ENCODE measurements at places on chromosomes 6 and 20.

GRCh38 chr6:147820520-147820919, 312.0 kb downstream of the SAMD5 start:
- DNase-seq, result no peak

DNA sequence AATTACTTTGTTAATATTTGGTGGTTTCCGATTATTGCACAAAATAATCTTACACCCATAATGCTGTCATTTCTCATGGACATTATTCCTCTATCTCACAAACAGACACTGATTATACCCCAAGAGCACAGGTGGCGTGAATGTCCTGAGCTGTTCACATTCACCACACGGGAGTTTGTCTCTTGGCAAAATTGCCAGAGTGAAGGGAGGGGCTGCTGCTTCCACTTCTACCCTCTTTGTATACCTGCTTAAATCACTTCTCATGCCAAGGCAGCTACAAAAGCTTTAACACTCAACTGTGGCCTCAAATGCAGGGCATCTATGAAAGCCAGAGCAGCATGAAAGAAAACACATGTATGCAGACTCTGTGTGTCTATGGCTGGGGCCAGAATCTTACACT, 41.9 kb upstream of the SLA2 start:
- DNase-seq, result no peak

- no peak for DNase-seq
Measured at GRCh38 chr20:50704971-50705370, 13.6 kb upstream of the RIPOR3 start.

GRCh38 chr6:117449549-117450439, 24.1 kb upstream of the ROS1 start:
- peak; percentile 84 for DNase-seq

GRCh38 chr6:74208239-74208638, 512.2 kb downstream of the CD109 start:
- DNase-seq, result no peak

- DNase-seq, result no peak
Measured at GRCh38 chr6:146860583-146860982, 261.8 kb downstream of the ADGB start.

- no peak for DNase-seq
Measured at GRCh38 chr6:116388924-116389323, 18.2 kb downstream of the DSE start.

DNA sequence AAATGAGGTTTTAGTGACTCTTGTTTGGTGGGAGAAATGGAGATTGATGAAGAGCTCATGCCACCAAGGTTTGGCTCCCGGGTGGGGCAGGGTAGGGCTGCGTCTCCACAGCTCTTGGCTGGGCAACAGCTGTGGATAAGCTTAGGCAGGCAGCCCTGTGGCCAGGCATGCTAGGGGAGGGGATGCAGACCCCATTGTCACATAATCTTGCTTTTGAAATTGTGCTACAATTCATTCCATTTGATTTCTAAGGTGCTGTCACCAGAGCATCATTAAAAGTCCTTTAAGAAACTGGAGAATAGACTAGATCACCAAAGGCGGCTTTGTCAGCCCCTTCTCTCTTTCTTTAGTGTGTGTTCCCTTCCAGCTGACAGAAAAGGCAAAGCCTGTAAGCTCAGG, 574.2 kb upstream of the JAG1 start:
- no peak for DNase-seq

DNA sequence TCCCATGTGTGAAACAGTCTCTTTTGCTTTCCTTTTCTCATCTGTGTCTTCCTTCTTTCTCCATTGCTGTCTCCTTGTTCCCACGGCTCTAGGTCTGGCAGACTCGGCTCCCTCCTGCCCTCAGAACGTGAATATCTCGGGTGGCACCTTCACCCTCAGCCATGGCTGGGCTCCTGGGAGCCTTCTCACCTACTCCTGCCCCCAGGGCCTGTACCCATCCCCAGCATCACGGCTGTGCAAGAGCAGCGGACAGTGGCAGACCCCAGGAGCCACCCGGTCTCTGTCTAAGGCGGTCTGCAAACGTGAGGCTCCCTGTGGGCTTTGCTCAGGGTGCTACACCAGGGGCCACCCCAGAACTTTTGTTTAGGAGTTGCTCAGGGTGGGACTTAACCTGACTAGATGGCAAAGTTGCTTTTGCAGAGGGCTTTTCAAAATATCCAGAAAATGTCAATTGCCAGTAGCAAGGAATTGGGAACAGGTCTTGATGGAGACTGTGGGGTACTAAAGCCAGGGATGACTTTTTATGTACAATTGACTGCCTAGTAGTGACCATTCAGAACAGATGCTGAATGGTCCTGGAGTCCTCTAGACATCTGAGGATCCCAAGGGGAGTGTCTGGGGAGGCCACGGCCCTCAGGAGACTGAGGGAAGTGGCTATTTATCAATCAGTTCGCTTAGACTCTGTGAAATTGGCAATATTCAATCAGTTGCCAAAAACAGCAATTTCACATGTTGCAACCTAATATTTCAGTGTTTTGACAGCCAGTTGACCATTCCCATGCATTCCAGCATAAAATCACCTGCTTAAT, 550 bp downstream of the C2 start:
- DNase-seq, result no peak

- no peak for DNase-seq
Measured at GRCh38 chr6:137341681-137342195, 122.6 kb upstream of the IFNGR1 start.

GRCh38 chr20:31974951-31975487, 7.1 kb downstream of the XKR7 start:
- no peak for DNase-seq

GRCh38 chr20:38201356-38201755, 36.3 kb upstream of the TGM2 start:
- DNase-seq, result no peak

DNA sequence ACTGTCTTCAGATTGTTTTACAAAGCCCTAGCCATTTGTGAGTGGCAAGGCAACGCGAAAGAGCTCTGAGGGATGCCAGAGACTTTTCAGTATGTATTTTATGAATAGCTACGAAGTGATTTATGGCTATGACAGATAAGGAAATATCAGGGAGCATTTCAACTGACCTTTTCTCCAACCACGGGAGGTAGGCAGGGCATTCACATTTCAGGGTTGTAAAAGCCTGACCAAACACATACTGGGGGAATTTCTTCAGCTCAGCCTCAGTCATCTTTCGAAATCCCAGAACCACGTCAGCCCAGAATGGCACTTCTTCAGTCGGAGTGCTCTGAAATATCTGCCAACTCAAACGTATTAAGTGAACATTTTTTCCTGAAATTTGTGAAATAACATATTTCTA, 10.8 kb downstream of the DDO start:
- DNase-seq, result no peak

DNA sequence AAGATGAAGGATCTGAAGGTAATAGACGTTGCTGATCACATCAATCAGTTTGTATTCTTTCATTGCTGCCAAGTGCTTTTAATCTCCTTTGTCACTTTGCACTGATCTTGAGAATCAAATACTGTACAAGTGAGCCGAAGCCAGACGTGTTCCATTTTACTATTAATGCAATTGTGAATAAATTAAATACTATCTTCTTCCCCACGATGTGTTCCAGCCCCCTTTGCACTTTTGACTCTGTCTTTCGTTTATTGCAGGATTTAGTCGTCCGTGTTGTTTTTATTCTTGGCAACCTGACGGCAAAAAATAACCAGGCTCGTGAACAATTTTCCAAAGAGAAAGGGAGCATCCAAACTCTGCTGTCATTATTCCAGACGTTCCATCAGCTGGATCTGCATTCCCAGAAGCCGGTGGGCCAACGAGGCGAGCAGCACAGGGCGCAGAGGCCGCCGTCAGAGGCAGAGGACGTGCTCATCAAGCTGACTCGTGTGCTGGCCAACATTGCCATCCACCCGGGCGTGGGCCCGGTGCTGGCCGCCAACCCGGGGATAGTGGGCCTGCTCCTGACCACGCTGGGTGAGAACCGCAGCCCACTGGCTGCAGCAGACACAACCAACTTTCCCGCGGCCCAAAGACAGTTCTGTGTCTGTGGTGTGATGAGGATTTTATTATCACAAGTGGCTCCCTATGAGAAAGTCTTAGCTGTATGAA, 104.7 kb downstream of the ARMC2 start:
- no peak for DNase-seq

DNA sequence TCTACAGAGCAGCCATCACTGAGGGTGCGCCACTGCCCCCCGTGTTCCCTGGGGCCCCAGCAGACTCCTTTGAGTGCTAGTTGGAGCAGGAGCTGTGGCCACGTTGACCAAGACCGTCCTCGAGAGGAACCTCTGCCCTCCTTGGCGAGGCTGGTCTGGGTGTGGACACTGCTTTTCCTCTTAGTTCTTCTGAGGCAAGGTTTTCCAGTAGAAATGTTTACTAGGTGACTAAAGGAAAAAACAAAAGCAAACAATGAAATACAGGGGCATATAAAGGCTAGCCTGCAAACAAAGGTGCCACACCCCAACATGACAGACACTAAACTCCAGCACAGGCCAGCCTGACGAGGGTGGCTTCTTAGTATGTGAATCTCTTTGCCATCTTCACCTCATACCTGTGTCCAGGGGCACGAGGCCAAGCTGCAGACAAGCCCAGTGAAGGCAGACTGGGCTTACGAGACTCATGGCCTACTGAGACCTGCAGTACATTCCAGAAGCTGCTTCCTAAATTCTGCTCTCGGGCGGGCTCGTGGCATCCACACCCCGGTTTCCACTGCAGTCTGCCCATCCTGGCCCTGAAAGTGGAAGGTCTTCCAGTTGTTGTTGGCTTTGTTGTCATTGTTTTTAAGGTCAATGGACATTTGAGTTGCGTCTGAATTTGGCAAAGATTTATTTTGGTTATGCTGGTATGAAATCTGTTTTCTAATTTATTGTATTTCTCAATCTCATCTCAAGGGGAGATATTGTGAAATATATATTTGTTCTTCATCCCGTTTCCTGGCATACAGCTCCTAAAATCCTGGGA, 39.2 kb downstream of the FAM50B start:
- DNase-seq, result peak; percentile 53

DNA sequence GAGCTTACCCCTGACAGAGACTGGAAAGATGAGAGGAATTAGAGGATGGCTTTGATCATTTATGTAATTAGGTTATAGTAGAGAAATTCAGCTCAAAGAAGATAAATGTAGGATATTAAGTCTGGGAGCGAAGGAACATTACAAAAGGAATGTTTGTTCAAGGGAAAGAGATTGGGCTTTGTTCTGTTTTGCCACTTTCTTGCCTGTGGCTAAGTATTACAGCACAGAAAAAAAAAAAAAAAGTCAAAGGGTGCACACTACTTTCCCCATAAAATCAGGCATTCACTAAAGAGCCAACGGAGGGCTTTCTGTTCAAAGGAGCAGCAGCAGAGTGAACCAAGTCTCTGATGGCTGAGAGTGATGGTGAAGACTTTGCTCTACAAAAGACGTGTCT, 5.0 kb upstream of the HDDC2 start:
- DNase-seq, result no peak

GRCh38 chr6:155974811-155975323, 519.2 kb upstream of the NOX3 start:
- DNase-seq, result no peak

GRCh38 chr6:169184419-169184818, 69.2 kb downstream of the THBS2 start:
- no peak for DNase-seq

DNA sequence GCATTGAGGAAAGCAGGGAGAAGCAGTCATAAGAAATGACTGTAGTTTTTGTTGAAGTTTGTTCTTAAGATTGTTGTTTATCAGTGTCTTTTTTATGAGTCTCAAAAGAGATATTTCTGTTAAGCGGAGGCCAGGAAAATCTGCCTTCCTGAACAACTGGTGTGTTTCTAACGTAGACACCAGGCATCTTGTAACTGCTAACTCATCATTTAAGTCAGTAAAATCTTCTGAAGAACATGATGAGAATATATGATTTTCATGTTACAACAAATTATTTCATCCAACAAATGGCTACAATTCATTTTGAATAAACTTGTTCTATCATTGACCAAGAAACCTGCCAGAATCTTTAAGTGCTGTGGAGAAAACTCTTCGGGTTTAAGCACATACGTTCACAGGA, 84.0 kb downstream of the RPS12 start:
- no peak for DNase-seq

DNA sequence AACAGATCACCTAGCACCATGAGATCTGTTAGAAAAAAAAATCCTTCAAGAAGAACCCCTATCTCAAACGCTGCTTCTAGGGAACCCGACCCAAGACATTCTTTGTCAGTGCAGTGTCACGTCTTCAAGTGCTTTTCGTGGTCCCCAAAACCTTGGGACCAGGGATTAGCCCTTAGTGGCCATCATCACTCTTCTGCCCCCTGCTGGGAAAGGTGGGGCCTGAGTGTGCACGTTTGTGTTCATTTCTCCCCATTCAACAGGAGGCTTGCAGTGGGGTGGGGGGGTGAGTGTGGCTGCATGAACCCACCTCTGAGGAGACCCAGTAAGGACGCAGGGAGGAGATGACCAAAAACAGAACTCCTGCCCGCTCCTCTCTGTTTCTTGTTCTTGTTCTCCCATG, 218.2 kb upstream of the RNF24 start:
- no peak for DNase-seq

DNA sequence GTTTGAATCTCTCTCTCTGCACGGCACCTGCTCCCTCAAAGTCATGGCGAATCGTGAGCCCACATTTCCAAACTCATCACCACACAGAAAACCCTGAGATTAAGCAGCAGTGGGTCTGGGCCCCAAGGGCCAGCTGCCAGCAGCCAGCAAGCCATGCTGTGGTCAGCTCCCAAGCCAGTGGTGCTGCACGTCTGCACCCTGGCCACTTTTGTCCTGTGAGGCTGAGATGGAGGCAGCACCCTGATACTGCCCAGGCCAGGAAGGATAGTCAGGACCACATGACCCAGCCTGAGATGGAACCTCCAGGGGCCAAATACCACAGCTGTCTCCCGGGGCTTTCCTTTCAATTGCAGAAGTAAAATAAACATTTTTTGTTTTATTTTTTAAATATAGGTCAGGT, 93.9 kb downstream of the PRND start:
- DNase-seq, result no peak

- DNase-seq, result no peak
Measured at GRCh38 chr20:24693466-24694156, 224.2 kb downstream of the SYNDIG1 start.

GRCh38 chr6:28355743-28356665, 6.3 kb downstream of the ZKSCAN3 start:
- peak; percentile 40 for DNase-seq

GRCh38 chr6:35451354-35452182, 570 bp upstream of the FANCE start:
- DNase-seq, result no peak

DNA sequence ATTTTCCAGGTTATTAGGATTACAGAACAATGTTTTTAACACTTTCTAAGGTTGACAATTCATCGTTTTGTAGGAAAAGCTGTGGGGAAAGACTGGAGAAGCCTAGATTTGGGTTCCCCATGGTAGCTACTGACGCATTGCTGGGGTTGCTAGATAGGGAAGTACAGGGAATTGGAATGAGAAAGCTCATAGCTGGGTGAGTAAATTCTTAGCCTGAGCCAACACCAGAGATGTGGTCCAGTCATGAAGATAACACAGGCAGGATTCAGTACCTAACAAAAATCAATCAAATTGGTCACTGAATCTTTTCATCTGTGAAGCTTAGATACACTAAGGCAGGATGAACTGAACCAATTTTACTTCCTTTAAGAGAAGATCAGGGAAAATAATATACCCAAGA, 35.7 kb downstream of the RIN2 start:
- DNase-seq, result no peak

- DNase-seq, result no peak
Measured at GRCh38 chr6:108157234-108157980, 8.4 kb upstream of the NR2E1 start.

All from tibial nerve (tissue), 4 donors.